Stimulated activated CD8-positive, alpha-beta memory T cell treated with anti-CD3 and anti-CD28 coated beads, Interleukin-15, amount 100 ng/mL, for 48 hours (primary cell): ENCODE measurements at places on chromosomes 7 and 10.

DNA sequence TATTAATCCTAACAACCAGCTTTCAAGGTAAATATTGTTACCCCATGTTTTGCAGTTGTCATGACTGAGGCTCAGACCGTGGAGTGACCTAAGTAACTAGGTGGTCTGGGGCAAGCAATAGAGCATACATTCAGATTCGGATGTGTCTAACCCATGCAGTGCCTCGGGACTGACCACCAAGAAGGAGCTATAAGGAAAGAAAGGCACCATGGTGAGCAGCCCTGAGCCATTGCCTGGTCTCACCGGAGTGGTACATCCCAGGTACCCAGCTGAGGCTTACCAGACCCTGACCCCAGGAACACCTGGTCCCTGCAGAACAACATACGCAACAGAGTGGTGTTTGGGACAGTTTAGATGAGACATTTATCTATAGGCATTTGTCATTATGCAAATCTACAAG, 175.5 kb upstream of the ZMIZ1 start:
- DNase-seq: no peak

DNA sequence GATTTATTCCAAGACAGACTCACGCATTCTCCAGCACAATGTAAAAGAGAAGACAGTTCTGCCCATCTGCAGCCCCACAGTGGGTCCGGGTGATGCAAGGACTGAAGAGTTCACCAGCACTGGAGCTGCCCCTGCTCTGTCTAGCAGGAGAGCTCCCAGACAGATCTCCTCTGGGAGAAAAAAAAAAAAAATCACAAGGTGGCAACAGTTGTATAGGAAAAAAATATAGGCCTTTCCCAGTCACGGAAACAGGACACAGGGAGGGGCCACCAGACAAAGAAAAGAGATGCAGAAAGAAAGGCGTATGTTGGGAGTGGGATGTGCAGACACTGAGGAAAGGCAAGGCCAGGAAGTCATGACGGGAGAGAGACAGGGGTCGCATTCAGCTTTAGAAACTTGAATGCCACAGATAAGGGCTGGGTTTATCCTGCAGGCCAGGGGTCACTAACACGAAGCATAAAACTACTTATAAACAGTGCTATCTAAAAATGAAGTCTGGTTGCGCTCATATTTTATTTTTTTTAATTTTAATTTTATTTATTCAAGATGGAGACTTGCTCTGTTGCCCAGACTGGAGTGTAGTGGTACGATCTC, 54.1 kb downstream of the FAM171A1 start:
- no peak for DNase-seq

DNA sequence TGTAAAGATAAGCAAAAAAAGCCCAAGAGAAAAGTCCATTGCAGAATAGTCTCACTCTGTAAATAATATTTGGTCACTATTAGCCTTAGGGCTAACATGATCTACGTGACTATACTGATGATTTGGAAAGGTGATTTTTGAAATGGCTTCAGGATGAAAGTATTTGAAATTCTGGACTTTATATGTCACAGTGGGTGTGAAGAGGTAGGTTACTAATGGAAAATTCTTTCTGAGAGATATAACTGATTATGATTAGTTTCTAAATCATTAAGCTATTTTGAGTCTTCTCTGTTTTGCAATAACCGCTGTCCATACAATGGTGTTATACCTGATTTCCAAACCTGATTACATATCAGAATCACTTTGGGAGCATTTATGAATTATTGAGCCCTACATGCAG, 20.1 kb upstream of the HBP1 start:
- no peak for DNase-seq

DNA sequence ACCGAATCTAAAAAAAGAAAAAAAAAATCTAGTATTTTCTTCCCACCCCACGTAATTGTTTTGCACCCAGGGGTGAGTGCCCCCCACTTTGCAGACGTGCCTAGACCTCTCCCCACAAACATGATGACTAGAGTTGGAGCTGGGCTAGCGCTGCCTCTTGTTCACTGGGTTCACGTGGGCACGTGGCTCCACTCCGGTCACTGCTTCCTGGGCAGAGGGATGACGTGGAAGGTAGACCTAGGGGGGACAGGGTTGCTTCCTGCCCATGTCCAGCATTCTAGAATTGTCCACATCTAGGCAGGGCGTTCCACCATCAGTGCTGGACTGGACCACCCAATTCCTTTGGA, 861 bp upstream of the LIMK1 start:
- no peak for DNase-seq

- no peak for DNase-seq
These were observed 35.3 kb downstream of the NET1 start for GRCh38 chr10:5447611-5448071.

DNA sequence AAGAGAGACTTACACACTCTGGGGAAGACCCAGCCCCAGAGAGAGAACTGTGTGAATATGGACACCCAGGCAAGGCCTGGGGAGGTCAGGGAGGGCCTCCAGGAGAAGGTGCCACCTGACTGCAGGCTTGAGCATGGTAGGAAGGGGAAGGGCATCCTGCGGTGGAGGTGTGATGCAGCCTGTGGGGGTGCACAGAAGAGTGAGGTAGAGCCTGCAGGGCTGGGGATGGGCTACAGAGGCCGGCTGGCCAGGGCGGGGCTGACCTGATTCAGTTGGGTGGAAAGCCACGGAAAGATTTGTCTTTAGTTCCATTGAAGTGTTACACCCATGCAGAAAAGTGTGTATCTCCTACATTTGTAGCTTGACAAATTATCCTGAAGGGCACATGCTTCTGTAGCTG, 47.6 kb downstream of the ZMIZ1 start:
- no peak for DNase-seq

DNA sequence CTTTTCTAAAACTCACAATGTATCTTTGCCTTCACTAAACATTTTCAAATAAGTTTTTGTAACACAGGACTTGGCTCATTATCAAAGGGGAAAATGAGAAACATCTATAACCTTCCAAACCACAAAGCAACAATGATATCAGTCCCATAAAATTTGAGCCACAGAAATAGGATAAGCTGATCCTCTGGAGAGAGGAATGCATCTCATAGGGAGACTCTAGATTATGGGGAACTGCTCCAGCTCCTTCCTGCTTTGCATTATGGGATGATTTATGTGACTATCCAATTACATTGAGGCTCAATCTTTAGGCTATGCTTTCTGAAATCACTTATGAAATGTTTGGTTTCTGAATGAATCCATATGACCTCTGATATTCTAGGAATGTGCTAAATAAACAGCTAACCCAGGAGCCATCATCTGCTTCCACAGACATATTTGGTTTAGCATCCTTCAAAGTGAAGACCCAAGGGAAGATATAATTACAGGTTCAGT, 70.4 kb downstream of the CUBN start:
- DNase-seq: no peak

- no peak for DNase-seq
These were observed 299.7 kb upstream of the AKR1E2 start for GRCh38 chr10:4526311-4526731.

GRCh38 chr7:70486977-70487376, 645.0 kb upstream of the GALNT17 start:
- DNase-seq: no peak

- no peak for DNase-seq
These were observed 80.0 kb downstream of the C7orf25 start for GRCh38 chr7:42831718-42832522.

GRCh38 chr7:144818511-144818910, 17.3 kb downstream of the TPK1 start:
- no peak for DNase-seq

GRCh38 chr10:53839440-53840039, 961.5 kb downstream of the PCDH15 start:
- no peak for DNase-seq

DNA sequence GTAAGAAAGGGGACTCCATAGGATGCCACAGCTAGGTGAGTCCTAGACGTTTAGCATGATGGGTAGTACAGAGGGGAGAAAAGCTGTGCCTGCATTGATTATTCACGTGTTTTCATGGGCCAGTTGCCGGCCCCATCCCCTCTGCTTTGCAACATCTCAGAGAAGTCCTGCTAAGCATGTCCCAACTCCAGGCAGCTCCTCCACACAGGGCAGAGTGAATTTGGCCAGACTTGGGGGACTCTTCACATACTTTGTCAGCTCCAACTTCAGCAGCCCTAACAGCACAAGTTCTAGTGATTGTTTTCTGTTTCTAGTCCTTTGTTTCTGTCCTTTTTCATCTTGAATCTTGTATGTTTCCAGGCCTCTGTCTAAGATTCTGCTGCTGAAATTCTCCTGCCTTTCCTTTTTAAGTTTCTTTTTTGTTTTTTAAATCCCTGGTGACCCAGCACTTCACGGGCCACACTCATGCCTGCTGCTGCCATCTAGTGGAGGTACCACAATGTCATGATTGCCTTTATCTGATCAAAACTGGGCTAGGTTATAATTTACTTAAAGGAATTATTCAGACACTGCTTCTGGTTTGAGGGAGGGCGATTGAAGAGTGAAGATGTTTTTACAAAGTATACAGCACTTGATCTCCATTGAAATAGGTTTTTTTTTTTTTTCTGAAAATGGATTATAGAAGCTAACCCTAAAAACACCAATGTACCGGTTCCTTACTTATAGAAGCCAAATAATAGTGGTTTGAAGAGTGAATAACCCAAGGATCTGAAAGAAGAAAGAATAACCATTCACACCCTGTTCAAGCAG, 276.9 kb downstream of the CSTF2T start:
- DNase-seq: no peak

DNA sequence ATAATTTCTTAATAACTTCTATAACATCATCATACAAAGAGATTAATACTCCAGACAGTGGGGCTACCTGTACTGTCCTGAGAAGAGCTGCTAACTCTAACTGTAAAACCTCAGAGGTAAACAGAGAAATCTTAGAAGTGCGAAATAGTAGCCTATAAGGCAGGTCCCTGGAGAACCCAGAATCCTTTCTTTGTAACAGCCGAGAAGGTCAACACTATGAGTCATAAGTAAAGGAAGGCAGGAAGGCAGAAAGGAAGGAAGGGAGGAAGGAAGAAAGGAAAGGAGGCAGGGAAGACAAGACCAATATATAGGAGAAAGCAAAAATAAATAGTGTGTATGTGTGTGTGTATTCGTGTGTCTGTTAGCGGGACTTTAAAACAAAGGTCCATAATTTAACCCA, 540.6 kb downstream of the ZWINT start:
- no peak for DNase-seq

DNA sequence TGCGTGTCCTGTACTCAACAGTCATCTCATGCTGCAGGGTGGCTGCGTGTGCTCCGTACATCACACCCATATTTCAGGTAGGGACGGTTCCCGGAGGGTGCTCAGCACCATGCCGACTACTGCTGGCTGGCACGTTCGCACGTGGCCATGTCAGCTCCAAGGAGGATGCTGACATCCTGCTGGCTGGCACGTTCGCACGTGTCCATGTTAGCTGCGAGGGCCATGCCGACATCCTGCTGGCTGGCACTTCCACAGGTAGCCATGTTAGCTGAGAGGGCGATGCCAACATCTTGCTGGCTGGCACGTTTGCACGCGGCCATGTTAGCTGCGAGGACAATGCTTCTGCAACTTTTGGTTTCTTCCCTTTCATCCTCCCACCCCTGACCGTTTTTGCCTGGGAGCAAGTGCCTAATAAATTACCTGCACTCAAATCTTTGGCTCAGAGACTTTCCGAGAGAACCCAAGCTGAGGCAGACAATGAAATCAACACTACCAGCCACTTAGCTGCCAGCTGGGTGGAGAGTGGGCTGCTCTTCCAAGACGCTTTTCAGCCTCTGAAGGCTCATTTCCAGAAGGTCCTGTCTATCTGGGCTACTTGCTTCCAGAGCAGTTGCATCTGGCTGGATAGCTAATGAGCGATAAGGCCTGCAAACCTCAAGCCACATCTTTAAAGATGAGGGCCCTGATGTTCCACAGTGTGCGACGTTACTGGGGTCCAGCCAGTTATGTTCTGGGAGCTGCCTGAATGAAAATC, 104.6 kb downstream of the WDR37 start:
- DNase-seq: no peak

DNA sequence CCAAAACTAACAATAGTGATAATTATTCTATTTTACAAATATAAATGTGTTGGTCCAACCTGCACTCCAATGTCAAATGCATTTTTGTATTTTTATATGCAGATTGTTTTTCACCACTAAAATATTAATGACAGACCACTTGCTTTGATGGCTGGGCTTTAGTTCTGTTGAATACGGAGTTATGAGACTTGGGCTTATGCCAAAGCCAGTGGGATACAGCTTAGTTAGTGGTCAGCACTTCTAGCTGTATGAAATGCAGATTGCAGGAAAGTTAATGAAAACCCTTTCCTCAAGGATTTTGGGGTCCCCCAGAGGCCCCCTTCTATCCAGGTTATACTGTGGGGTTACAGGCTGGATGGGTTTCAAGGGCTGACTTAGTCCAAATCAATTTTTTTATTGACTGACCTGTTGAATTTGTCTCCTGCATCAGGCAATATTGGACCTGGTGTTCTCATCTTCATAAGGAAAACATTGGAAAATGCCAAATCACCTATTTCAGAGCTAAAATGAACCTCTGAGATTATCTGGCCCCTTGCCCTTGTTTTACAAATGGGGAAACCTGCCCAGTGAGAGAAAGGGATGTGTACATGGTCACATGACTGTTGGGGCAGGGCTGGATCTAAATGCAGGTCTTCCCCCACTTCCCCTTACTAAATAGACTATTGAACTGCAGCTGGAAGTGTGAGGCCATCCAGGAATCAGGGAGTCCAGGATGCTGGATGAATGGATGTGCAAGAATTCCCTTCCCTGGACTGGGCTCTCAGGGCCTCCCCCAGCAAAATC, 1085.3 kb downstream of the KCNMA1 start:
- DNase-seq: no peak

- no peak for DNase-seq
These were observed 137.9 kb upstream of the LSM8 start for GRCh38 chr7:118046086-118046485.

- no peak for DNase-seq
These were observed 52.0 kb downstream of the CDK14 start for GRCh38 chr7:90648107-90648506.

GRCh38 chr7:4641091-4641666, 40.9 kb upstream of the FOXK1 start:
- no peak for DNase-seq

- no peak for DNase-seq
These were observed 94.4 kb upstream of the FZD1 start for GRCh38 chr7:91169830-91170191.

DNA sequence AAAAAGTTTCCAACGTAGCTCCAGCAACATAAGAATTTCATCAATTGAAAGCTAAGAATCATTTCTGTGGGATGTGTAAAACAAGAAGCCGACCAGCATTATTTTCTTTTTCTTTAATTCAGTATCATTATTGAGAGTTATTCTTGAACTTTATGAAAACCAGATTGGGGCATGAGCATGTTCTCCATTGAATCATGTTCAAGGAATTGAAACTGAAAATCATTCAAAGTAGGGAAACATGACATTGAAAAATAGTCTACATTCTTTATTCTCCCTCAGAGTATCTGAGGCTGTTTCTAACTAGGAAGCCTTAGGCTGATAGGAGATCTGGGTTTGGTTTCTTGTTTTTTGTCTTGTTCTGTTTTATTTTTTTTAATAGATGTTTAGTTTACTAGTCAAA, 253.7 kb downstream of the DYNC1I1 start:
- no peak for DNase-seq

DNA sequence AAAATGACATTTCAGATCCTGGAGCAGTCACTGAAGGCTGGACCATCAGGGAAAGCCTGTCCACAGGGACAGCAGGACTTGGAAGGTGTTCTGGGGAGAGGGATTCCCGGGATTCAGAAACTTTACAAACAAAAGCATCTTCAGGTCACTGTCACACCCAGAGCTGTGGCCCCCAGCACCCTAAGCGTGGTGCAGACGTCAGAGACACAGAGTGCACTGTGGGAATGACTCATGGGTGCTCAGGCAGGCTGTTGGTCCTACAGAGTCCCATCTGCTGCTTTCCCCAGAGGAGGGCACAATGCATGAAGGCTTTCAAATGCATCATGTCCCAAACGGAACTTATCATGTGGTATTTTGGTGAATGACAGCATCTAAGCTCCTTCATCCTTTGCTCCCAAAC, 13.1 kb upstream of the LRMDA start:
- no peak for DNase-seq
